ENCODE measurements at places on chromosomes 7 and 10.

GRCh38 chr10:104581884-104582601 is 59.0 kb upstream of the SORCS3 start:
- DNase-seq: no peak

- no peak for DNase-seq
Measured at GRCh38 chr10:88999625-89000024, 9.0 kb downstream of the FAS start.

DNA sequence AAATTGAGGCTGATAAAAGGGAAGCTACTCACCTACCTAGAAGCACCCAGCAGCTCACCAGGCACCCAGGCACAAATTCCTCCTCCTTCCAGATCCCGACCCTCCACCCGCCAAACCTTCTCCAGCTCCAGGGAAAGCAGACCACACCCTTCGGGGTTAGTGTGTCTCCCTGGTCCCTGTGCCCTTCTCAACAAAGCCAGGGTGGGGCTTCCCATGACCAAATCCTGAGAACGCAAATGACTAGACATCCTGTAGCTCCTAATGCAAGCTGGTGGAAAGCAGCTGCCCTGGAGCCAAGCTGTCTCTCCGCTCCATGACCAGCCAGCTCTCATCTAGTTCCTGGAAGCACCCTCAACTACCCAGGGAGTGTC is 4.4 kb downstream of the TBX20 start:
- no peak for DNase-seq

DNA sequence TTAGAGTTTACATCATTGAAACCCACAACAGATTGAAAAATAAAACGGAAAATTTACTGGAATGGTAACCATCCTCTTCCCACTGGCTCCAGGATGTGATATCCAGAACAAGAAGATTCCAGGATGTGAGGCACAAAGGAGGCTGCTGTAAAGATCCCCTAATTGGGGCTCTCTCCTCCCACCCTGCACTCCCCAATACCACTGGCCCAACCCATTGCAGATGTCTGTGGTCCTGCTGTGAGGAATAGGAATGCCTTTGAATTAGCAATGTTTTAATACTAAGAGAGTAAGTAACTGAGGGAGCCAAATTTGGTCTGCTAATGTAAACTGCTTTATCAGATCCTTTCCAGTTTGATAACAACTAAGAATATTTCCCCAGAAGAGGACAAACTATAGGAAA is 225.9 kb upstream of the INHBA start:
- DNase-seq: no peak

- DNase-seq: no peak
Measured at GRCh38 chr10:95353123-95353522, 62.3 kb upstream of the PDLIM1 start.

GRCh38 chr10:84519235-84519634 is 190.8 kb downstream of the CCSER2 start:
- no peak for DNase-seq

DNA sequence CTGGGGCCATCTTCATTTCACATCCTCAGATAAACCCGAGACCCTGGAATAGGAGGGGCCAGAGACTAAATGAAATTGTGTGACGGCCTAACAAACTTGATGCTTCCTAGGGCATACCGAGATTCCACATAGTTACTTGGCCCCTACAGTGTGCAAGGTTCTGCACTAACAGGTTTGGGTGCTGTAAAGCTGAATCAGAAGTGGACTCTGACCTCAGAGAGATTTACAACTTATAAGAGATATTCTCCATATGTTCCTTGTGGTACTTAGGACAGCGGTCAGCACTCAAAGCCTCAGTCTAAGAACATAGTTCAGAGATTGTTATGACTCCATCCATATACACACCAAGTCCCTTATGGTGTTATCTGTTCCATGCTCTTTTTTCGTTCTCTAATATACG is 55.1 kb upstream of the FHIP2A start:
- no peak for DNase-seq
